CD8-positive, alpha-beta memory T cell (primary cell): ENCODE measurements at places on chromosomes 2 and 18. TPM values are rescaled to one million over a fixed set of nuclear protein-coding genes. Genes with fewer than 3 reads are reported as not detected.

- DNase-seq: no peak
These were observed 940.4 kb downstream of the ERBB4 start for GRCh38 chr2:211598238-211598637.

DNA sequence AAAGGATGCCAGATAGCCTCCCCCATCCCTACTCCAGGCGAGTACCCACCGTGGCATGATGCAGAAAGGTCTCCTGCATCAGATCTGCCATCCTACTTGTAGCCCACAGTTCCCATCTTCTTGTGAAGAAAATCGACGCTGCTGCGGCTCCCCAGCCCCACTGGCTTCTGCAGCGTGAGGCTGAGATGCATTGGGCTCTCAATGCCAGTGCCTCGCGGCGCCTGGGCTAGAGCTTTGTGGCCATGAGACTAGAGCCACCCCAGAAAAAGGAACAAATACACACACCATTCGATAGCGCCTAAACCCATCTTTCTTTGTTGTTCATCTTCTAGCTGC, 2.8 kb downstream of the NOL4 start:
- DNase-seq: no peak

GRCh38 chr2:155145758-155146229, 447.3 kb downstream of the KCNJ3 start:
- DNase-seq: no peak

- DNase-seq: no peak
These were observed 19.2 kb downstream of the CTDP1 start for GRCh38 chr18:79698668-79699335.

DNA sequence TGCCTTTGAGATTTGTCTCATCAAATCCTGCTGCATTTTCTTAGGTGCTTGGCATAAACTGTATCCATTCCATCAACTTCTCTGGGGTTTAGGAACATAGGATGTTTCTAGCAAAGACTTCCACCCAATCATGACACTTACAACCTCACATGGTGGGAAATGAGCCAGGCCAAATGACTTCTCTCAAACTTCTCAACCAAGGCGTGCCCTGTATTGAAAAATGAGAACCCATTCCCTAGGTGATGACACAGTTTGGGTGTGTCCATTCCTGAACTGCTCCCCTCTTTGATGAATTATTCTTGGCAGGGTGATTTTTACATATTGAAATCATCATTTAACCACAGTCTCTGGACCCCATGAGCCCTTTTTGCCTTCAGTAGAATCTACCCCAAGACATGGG, 161.1 kb downstream of the EN1 start:
- no peak for DNase-seq

GRCh38 chr2:3142210-3142609, 235.4 kb downstream of the EIPR1 start:
- no peak for DNase-seq

The CIDEA gene
- not detected for total RNA-seq

The REG3G gene
- total RNA-seq: not detected

DNA sequence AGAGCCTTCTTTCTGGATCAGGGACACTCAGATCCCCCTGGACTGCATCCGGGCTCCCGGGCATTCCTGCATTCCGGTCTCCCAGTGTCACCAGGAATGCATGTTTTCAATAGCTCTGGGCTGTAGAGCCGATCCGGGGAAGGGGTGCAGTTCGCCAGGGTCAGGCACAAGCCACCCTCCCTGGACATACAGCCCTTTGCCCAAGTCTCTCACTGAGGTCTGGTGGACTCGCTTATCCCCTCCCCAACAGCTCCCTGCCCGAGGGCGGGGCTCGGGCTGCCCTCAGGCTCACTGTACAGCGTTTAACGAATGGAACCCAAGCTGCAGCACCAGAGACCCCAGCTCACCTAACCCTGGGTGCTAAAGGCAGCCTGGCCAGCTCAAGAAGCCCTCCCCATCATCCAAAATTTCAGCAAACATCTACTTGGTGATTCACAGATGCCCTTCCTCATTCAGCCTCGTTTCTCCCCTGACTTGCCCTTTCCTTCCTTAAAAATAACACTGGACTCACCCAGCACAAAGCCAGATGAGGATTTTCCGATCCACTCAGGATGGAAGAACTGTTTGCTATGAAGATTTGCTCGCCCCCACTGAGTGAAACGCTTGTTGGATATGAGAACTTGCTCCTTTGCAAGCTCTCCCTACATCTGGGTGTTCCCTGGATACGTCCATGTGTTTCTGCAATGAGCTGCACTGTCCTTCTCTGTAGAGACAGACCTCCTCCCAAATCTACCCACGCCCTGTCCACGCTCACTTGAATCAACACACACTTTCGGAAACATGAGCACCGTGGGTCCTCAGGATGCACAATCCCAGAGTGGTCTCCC, 58.1 kb downstream of the PXDN start:
- no peak for DNase-seq

DNA sequence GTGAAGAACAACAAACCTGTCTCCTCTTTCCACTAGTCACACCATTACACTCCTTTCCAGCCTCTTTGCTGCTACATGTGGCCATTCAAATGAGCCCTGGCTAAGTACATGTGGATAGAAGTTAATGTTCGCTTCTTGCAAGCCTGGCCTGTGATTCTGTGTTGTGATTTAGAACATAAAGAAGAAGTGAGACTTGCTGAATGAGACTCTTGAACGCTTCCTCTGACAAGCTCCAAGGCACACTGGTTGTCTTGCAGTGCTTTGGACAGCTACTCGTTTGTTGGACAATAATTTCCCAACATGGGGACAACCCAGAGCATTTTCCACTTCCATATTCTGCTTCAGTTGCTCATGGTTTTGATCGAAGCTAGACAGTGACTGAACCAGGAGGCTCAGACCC, 57.3 kb downstream of the CCDC74A start:
- no peak for DNase-seq
